Stimulated activated CD4-positive, alpha-beta T cell treated with anti-CD3 and anti-CD28 coated beads, Interleukin-4, amount 100 ng/mL, for 24 hours (primary cell): ENCODE measurements at places on chromosomes 4 and X.

DNA sequence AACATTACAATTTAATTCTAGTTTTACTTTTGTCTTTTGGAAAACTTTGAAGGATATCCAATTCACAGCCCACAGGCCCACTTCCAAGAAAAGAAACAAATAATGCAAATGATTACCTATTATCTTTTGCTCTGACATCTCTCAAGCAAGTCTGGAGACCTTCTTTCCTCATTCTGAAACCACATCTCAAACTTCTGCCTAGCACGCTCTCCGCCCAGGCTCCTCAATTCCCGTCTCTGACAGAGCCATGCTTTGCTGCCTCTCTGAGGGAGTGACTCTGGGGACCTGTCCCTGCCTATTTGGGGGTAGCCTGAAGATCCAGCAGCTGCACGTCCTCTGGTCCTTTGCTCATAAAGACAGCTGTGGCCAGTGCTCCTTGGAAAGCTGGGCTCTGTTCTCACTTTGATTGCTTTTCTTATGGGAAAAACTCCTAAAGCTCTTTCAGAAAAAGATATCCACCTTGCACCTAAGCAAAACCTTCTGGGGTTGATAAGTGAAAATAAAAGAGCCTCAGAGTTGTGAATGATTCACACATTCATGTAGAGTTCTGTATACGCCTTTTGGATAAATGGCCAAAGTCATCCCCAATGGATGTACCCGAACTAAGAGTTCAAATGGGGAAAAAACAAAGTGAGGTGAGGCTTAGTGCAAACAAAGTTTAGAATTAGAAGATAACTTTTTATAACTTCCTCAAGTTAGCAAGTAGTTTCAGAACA, 72.4 kb upstream of the TNIP3 start:
- no peak for DNase-seq

- no peak for DNase-seq
These were observed 258.3 kb upstream of the GABRA2 start for GRCh38 chr4:46648088-46648744.

- no peak for DNase-seq
These were observed 16.7 kb upstream of the ACOT9 start for GRCh38 chrX:23759821-23760220.

DNA sequence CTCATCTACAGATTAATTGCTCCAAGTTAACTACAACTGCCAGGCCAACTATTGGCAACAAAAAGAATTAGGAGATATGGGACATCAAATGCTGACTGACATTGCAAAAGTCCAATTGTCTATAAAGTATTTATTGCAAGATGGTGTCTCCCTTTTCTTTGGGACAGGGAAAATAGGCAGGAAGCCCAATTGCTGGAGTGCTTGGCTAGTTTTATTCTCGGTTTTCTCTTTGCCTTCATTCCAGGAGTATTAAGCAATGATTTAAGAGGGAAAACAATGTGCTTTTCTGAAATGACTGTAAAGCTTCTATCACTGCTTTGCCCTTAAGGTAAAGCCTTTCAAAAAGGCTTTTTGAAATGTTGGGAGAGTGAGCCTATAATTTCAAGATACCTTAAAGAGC, 62.8 kb upstream of the DIAPH2 start:
- no peak for DNase-seq

DNA sequence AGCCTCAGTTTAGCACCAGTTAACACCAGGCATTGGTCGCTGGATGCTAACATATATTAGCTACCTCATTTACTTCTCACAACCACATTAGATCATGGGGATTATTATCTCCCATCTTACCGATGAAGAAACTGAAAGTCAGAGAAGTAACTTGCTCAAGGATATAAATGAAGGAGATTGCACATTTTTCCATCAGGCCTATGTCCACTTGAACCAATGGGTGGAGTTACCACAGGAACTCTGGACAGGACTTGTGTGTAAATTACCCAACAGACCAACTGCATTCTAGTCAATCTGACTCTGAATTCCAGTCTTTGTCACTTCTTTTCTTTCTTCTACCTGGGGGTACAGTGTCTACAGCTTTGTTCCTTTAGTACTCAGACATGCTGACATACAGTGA, 1.8 kb downstream of the LNX1 start:
- no peak for DNase-seq

GRCh38 chr4:1193206-1194009, 21.0 kb upstream of the SPON2 start:
- no peak for DNase-seq

- no peak for DNase-seq
These were observed 86.5 kb downstream of the SH3RF1 start for GRCh38 chr4:169184236-169184635.

GRCh38 chrX:21975812-21976211, 35.3 kb downstream of the SMS start:
- no peak for DNase-seq

- DNase-seq, result no peak
These were observed 202.0 kb downstream of the DCLK2 start for GRCh38 chr4:150280081-150280895.

GRCh38 chr4:23697722-23698121, 192.1 kb downstream of the PPARGC1A start:
- no peak for DNase-seq
